ENCODE measurements at places on chromosomes 7 and 10.
A peak's percentile ranks its signal among the peaks of the same experiment; 100 is the strongest.

GRCh38 chr10:110265573-110266193, 39.0 kb downstream of the SMNDC1 start:
- no peak overlapping the region for H3K27ac ChIP-seq
- no peaks in the 10 kb centered on the region for H3K27me3 ChIP-seq
- no peak for DNase-seq
- peaks cover 9% of the 10 kb centered on the region for H3K4me1 ChIP-seq
- H3K36me3 ChIP-seq, result no peaks in the 10 kb centered on the region
- no peak overlapping the region for H3K4me3 ChIP-seq

DNA sequence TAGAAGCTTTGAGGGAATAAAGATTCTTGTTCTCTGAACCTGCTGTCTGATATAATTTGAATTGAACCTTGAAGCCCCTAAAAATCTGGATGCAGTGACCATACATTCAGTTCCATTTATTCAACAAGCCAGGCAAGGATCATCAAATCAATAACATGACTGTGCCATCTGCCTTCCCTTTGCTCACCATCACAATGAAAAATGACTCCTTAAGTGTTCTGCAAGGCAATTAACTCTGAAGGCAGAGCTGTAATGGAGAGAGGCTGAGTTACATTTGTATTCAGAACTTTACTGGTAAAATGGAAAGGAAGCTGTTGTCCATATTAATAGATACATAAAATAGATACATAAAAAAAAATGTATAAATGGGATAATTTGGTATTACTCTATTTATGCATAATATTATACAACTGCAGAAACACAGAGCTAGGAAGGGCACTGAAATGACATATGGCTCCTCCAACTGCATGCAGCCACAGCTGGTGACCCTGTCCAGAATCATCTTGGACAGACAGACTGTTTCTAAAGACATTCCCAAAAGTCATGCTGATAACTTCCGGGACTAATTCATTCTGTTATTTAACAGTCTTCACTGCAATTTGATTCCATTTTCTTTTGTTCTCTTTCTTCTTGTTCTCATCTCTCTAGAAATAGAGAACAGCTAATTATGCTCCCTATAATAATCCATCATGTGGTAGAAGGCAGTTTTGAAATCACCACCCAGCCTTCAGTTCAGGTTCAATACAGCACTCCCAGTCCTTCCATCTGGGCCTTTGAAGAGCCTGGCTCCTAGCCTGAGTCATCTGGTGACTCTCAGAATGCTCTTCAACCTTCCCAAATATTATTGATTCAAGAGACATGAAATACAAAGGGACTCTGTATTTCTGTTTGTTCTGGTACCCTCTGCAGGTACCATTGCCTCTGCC, 412.6 kb downstream of the GFRA1 start:
- H3K36me3 ChIP-seq, result no peaks in the 10 kb centered on the region
- no peak for DNase-seq
- no peaks in the 10 kb centered on the region for H3K4me1 ChIP-seq
- no peak overlapping the region for H3K4me3 ChIP-seq

DNA sequence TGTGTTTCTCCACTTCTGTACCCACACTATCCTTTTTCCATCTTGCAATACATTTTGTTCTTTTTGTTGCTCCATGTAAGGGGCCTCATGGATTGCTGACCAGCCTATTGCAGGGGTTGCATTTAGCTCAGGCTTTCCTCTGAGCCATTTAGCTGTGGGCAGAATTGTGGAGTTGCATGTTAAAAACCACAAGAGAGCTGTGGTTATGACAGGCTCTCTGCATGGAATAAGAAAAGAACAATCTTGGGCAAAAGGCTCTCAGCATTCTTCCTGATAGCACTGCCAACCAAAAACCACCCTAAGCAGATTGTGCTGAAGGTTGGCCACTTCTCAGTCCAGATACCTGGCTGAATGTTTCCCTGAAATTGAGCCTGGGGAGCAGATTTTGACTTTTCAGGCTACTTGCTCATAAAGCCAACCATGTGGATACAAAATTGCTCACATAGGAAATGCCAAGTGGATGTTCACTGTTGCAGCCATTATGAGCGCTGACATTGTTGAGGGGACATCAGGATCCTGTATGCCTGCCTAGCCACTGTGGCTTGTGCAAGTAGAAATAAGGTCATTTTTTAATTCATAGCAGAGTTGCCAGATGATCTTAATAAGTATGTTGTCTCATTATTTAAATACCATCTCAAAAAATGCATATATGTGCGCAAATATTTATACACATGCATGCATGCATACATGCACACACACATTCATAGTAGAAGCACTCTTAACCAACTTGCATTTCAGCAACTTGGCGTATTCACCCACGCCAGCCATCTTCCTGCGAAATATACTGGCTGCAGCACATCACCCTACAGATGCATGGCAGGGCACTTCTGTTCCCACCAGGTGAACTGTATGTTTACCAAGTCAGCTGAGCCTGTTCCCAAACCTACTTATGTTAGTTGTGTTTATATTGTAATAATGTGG, 695.4 kb downstream of the LRMDA start:
- no peak for DNase-seq
- H3K36me3 ChIP-seq, result no peaks in the 10 kb centered on the region
- no peaks in the 10 kb centered on the region for H3K27me3 ChIP-seq
- no peak overlapping the region for H3K4me3 ChIP-seq

DNA sequence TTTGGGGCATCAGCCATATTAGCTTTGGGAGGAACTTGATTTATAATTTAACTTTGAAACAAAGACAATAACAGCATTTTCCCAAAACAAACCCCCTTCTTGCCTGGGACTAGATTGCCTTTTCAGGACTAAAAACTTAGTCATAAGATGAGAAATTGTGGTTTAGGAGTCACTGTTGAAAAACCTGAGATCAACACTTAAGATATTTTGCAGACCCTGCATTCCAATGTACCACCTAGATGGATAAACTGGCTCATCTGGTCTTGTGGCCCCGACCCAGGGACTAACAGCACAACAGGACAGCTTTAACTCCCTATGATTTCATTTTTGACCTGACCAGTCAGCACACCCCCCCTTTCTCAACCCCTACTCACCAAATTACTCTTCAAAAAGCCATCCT, 1165.4 kb downstream of the XPNPEP1 start:
- no peaks in the 10 kb centered on the region for H3K4me1 ChIP-seq
- no peaks in the 10 kb centered on the region for H3K36me3 ChIP-seq
- H3K27me3 ChIP-seq, result no peaks in the 10 kb centered on the region
- no peak for DNase-seq
- H3K4me3 ChIP-seq, result no peak overlapping the region
- H3K27ac ChIP-seq, result no peak overlapping the region

DNA sequence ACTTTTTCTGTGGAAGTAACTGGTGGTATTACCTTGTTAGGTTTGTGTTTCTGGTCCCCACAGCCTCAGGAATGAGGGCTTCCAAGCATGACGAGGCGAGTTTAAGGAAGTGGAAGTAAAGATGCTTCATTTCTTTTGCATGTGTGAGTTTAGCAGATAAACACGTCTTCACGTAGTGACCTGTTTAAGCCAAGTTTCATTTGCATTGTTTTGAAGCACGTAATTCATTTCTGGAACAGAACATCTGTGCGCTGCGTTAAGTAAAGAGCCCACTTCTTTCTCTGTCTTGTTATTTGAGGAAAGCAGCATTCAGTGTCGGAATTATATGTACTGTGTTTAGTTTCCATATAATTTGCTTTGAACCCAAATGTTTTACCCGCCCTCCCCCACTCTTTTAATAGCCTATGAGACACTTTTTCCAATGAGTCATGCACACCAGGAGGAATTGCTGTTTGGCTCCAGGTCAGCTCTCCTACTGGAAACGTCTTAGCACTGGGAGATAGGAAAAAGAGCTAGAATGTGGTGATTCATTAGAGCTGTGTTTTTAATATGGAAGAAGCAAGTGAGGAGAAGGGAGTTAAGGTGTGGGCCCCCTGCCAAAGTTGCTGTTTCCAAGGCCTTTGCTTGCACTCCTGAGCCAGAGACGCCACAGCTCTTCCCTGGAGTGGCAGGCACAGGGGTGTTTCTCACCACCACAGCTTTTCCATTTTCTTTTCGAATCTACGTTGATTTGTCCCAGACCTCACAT, 36.7 kb downstream of the BTBD16 start:
- no peak for DNase-seq
- peak overlapping the region; percentile 25 for H3K27ac ChIP-seq
- no peak overlapping the region for H3K4me3 ChIP-seq

GRCh38 chr7:101363734-101364374, 1.2 kb downstream of the COL26A1 start:
- H3K4me3 ChIP-seq, result peak overlapping the region; percentile 36
- H3K4me1 ChIP-seq, result no peaks in the 10 kb centered on the region
- H3K27ac ChIP-seq, result no peak overlapping the region

GRCh38 chr10:86262688-86263181, 103.9 kb downstream of the GRID1 start:
- H3K36me3 ChIP-seq, result no peaks in the 10 kb centered on the region
- no peak overlapping the region for H3K4me3 ChIP-seq
- no peak for DNase-seq
- H3K4me1 ChIP-seq, result no peaks in the 10 kb centered on the region
- H3K27ac ChIP-seq, result no peak overlapping the region

DNA sequence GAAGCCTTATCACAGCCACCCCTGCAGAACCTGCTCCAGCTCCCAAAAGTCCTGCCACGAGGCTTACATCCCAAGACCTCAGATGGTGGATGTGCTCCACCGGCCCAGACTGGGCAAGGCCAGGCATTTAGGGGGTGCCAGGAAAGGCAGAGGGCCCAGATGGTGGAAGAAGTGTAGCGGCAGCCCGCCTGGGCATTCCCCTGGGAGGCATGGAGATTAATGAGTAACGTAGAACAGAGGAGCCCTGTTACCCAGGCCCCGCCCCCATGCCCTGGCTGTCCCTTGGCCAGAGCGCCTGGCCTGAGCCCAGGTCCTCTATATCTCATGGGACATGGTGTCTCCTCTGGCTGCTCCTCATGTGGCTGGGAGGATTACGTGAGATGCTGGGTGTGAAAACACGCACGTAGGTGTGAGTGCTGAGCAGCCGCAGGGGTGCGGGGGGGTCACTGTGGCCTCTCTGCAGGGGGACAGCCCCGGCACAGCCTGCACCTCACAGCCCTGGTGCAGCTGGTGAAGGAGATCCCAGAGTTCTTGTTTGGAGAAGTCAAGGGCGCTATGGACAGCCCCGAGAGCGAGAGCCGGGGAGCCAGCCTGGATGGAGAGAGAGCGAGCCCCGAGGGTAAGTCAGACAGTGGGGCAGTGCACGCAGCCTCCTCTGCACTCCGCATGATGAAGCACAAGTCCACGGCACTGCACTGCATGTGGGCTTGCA, 52.9 kb downstream of the ZNF467 start:
- no peak for DNase-seq
- no peak overlapping the region for H3K4me3 ChIP-seq
- no peaks in the 10 kb centered on the region for H3K27me3 ChIP-seq
- H3K27ac ChIP-seq, result no peak overlapping the region
- H3K4me1 ChIP-seq, result peaks cover 8% of the 10 kb centered on the region
- peaks cover 26% of the 10 kb centered on the region for H3K36me3 ChIP-seq

- no peak for DNase-seq
- no peaks in the 10 kb centered on the region for H3K27me3 ChIP-seq
These were observed 68.0 kb downstream of the GBF1 start for GRCh38 chr10:102313221-102313896.

DNA sequence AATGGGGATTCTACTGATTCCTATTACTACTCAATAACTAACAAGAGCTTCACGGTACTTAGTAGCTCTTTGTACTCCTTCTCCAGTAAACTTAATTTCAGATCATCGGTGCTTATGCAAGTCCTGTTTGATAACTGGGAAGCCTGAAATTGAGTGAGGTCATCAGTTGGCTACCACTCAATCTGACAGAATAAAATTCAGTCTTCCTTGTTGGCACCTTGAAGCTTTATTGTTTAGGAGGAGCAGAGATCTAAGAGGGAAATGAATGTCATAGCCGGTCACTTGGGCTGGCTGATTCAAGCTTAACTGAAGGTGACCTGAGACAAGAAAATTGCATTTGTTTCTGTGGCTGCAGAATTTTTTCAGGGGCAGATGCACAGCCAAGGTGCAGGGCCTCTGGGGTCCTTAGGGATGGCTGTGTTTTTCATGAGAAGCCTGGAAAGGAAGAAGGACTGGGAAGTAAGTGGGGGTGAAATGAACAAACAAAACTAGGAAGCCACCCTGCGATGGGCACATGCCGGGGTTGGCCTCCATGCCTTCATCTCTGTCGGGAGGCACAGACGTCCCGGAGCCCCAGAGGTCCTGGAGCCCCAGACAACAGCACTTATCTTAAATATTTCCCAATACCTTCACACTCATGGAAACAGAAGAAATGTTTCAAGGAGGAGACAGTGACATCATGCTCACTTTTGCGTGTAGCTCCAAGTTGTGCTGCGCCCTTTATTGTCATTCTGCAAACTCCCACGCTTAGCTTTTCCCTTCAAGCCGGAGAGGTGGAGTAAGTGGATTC, 85.0 kb upstream of the KIF5B start:
- no peak overlapping the region for H3K4me3 ChIP-seq
- H3K36me3 ChIP-seq, result no peaks in the 10 kb centered on the region
- no peak for DNase-seq
- peaks cover 3% of the 10 kb centered on the region for H3K4me1 ChIP-seq
- H3K27me3 ChIP-seq, result no peaks in the 10 kb centered on the region

GRCh38 chr7:122887198-122887597, 938 bp upstream of the CADPS2 start:
- peak overlapping the region; percentile 42 for H3K4me3 ChIP-seq
- H3K4me1 ChIP-seq, result no peaks in the 10 kb centered on the region
- no peak for DNase-seq
- no peak overlapping the region for H3K27ac ChIP-seq

- H3K27me3 ChIP-seq, result no peaks in the 10 kb centered on the region
- H3K4me3 ChIP-seq, result no peak overlapping the region
- no peak for DNase-seq
- H3K36me3 ChIP-seq, result no peaks in the 10 kb centered on the region
These were observed 4.4 kb downstream of the RASSF4 start for GRCh38 chr10:44963772-44964633.

GRCh38 chr7:30998180-30998579, 34.4 kb downstream of the GHRHR start:
- no peaks in the 10 kb centered on the region for H3K27me3 ChIP-seq
- no peak overlapping the region for H3K27ac ChIP-seq
- no peak for DNase-seq
- no peaks in the 10 kb centered on the region for H3K36me3 ChIP-seq

DNA sequence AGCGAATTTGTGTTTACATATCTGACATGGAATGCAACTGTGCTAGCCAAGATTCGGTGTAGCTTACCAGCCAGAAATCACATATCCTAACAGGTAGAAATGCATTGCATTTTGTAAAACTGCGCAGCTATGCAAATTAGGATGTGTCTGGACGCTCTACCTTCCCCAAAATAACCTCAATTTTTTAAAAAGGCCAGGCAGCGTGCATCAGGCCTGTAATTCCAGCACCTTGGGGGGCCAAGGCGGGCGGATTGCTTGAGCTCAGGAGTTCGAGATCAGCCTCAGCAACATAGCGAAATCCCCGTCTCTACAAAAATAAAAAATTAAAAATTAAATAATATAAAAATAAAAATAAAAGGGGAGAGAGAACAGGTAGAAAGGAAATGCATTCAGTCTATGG, 305.0 kb downstream of the TYW1 start:
- H3K36me3 ChIP-seq, result no peaks in the 10 kb centered on the region
- peaks cover 5% of the 10 kb centered on the region for H3K4me1 ChIP-seq
- no peaks in the 10 kb centered on the region for H3K27me3 ChIP-seq
- no peak for DNase-seq
- H3K4me3 ChIP-seq, result peak overlapping the region; percentile 56

Data from thymus (tissue), 14 donors.